ENCODE measurements at places on chromosomes 2 and 18.
A peak's percentile ranks its signal among the peaks of the same experiment; 100 is the strongest.

- DNase-seq, result peak; percentile 26
Observed at GRCh38 chr2:54767921-54768320, 44.5 kb downstream of the EML6 start.

GRCh38 chr2:230326453-230327417, at the start of gene SP140L:
TSS of gene SP140L (plus strand) at chr2:230327193. CDS start at chr2:230327270, 77 bp downstream.
- DNase-seq, result peak; percentile 83

GRCh38 chr2:24050041-24050979, 769 bp downstream of the FKBP1B start:
- DNase-seq, result peak; percentile 3

GRCh38 chr2:23900541-23901322, 26.2 kb downstream of the ATAD2B start:
- DNase-seq, result peak; percentile 92

DNA sequence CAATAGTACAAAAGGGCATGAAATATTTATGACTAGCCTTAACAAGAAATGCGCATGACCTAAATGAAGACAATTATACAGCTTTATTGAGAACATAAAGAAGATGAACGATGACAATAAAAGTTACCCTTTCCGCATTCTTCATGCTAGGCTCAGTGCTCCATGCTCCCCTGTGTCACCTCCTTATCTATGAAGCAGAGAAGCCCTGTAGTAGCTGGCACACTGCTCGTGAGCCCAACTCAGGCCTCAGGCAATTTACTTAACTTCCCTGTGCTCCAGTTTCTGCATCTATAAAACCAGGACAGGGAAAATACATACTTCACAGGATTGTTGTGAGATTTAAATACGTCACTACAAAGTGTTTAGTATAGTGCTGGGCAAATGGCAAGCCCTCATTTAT, 34.5 kb upstream of the NABP1 start:
- DNase-seq, result no peak

DNA sequence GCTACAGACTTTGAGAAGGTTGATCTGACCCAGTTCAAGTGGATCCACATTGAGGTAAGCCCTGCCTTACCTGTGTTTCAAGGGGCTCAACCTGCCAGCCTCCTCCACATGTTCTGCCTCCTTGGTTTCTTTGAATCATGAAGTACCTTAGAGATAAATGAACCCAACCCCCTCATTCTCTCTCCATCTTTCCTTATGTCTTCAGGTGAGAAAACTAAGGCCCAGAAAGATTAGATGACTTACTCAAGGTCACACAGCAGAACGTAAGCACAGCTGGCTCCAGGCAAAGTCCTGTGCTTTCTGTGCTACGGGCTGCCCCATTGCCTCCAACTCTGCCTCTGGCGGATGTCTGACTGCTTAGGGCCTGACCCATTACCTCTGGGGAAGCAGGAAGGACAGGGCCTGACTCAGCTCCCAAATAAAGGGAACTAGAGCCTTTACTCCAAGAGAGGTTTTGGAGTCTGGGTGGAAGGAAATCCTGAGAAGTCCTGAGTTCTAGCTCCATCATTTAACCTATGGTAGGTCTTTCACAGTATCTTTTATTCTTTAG, 10.3 kb downstream of the KHK start:
- no peak for DNase-seq

GRCh38 chr2:224325941-224326340, 76.0 kb downstream of the FAM124B start:
- DNase-seq, result no peak

DNA sequence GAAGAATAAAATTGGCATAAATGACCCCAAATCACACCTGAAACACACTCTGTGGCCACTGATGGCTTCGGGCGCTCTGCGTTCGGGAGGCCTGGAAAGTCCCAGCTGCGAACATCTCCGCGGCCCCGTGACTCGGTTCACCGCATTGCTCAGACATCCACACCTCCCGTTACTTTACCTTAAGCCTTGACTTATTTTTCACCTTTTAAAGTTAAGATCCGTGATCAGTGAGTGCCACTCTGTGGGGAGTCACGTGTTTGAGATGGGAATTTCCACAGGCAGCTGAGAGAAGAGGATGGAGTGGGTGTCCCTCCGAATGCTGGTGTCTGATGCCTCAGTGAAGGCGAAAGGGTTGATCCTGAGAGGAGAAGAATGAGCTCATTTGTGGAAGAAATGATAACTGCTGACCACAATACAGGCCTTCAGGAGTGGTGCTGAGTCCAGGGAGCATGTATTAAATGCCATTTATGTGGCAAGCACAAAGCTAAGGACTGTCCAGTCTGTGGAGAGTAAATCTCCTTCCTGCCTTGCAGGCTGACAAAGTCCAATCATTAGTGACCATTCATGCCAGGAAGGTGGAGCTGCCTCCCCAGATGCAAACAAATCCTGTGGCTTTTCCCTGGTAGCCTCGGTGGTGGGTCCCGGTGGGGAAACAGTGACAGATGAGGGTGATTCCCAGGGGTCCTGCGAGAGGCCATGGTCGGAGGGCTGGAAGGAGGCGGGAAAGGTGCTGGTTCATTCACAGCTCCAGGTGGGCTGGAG, 168.8 kb downstream of the RTP5 start:
- no peak for DNase-seq

DNA sequence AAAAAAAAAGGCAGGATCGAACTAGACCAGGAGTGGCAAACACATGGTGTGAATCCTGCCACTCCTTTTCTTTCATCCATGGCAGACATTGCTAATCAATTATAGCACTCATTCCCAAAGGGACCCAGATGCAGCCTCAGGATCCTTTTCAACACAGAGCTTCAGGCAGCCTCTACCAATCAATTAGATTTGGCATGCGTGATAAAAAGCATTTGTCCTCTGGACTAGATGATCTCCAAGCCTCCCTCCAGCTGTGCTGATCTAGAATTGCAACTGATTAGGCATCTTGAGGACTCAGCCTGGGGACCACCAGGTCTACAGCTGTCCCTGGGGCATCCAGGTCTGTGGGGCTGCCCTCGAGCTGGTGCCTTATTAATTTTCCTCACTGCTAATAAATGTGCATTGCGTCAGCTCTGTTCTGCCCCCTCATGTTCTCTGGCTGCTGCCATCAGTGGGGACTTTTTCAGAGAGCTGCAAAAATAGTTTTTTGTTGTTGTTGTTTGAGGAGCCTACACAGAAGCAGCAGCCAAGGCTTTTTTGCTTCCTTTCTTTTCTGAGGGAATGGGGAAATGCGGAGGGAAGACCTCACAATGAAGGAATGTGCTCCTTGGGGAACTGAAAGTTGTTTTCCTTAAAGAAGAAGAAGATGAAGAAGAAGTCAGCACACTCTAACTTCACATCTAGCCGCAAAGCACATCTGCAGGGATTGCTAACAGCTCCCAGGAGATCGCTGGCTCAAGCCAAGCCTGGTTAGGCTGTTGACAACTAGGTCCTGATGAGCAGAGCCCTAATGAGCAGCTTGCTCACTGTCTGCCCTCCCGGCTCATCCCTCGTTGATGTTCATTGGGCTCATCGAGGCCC, 8.8 kb upstream of the ATOH8 start:
- DNase-seq, result peak; percentile 99

DNA sequence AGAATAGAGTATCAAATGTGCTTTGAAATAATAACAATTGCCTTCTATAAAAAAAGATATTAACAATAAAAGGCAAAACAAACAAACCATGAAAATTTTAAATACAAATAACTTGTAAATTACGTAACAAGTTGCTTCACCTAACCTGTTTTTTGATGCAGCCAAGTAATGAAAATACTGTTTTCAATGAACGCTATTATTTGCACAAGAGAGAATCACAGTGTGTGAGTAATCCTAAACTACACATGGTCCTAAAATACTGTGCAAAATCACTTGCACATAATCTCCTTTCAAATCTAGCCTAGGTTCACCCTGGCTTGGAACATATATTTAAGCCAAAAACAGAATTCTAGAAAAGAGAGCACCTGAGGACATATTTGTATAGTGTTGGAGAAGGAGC, 98.9 kb downstream of the CCDC148 start:
- DNase-seq, result no peak

DNA sequence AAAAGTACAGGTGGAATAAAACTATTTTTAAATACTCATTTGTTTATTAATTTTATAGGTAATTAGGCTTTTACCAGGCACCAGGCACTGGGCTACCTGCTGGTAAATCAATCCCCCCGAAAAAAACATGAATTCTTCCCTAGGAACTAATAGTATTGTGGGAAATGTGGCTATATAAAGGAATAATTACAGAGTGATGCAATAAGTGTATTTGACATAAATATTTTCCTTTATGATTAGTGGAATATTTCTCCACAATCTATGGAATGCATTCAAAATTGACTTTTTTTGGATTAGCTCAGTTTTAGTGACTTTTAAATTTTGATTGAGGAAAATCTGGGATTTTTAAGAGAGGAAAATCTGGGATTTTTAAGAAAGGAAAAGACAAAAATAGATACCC, 109.7 kb upstream of the BZW1 start:
- no peak for DNase-seq

DNA sequence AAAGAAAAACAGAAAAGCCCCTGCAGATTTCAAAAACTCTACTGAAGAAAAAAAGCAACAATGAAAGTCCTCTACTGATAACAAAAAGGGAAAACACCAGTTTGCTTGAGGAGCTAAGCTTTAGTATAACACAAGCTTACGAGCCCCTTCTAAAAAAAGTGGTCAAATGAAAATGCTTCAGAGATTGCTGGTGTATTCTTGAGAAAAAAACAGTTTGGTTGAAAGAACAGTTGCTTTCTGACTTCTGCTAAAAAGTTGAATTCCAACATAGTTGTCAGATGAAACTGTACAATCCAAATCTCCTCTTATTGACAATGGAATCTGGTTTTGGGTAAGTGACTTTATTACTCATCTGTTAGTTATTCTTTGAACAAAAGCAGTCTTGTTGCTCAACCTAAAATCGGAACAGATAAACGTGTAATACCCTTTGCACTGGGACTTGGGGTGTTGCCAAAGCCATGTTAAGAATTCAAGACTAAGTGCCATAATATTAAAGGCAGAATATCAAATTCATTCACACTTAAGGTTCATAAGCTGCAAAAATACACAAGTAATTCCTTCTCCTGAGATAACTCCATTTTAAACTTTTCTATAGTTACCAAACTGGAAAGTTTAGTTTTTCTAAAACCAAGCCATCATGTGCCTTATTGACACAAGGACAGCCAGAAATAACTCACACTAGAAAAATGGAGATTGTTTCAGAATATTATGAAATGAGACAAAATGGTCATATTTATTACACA, 45.3 kb upstream of the SPAG16 start:
- DNase-seq, result peak; percentile 95

DNA sequence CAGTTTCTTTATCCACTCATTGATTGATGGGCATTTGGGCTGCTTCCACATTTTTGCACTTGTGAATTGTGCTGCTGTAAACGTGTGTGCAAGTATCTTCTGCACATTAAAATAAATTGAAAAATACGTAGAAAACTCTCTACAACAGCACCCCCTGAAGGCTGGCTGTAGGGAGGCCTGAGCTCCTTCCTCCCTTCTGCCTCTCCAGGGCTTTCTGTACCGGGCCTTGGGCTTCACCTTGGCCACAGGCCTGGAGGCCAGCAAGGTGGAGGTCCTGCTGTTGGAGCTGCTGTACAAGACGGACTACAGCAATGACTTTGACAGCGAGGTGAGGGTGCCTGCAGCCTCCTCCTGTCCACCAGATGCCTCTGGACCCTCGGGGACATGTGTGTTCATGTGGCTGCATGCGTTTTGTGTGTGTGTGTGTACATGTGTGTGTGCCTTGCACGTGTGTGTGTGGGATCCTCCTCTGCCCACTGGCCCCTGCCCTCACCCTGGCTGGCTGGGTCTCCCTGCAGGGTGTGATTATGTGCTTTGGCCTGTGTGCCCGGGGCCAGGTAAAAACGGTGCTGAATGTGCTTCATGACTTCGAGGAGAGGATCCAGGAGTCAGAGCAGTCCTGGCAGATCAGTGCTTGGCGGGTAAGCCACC, 29.2 kb downstream of the MROH2A start:
- no peak for DNase-seq

DNA sequence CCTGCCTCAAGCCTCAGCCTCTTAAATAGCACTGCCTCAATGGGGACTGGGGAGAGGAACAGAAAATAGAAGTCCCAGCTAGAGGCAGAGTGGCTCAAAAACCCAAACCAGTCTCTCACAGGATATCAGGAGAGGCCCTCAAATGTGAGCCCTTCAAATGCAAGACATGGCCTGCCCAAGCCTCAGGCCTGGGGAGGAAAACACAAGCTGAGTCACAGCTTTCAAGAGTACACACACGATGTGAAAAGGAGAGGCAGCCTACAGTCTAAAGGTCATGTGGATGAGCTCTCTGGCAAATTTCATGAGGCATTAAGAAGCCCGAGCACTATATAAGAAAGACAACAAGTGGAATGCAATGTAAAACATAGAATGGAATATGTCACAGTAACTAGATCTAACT, 316.6 kb upstream of the MEX3C start:
- DNase-seq, result no peak

GRCh38 chr2:165114346-165114939, 89.4 kb downstream of the SCN3A start:
- no peak for DNase-seq

GRCh38 chr18:3604498-3605408, 154.8 kb downstream of the TGIF1 start:
- DNase-seq, result peak; percentile 99

DNA sequence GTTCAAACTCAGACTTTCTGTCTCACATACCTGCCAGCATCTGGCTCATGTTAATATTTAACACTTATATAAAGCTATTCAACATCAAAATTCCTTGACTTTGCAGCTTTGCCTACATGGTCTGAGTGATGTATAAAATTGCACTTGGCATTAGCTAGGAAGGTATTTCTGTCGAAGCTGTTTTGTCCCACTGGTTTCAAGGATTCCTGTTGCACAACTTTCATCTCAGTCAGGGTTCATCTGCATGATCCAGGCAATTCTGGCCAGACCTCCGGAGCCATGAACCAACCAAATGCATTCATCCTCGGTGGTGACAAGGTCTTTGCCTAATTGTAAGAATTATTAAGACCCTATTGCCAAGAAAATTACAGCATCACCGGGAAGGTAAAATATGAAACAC, 185.4 kb downstream of the ZEB2 start:
- no peak for DNase-seq

GRCh38 chr2:197280015-197280702, 30.4 kb downstream of the ANKRD44 start:
- peak; percentile 72 for DNase-seq

GRCh38 chr2:12737738-12738485, 21.2 kb downstream of the TRIB2 start:
- DNase-seq, result no peak

GRCh38 chr2:54864727-54865126, 141.3 kb downstream of the EML6 start:
- DNase-seq, result no peak

GRCh38 chr18:5237083-5237722, 40.1 kb upstream of the AKAIN1 start:
- peak; percentile 13 for DNase-seq

DNA sequence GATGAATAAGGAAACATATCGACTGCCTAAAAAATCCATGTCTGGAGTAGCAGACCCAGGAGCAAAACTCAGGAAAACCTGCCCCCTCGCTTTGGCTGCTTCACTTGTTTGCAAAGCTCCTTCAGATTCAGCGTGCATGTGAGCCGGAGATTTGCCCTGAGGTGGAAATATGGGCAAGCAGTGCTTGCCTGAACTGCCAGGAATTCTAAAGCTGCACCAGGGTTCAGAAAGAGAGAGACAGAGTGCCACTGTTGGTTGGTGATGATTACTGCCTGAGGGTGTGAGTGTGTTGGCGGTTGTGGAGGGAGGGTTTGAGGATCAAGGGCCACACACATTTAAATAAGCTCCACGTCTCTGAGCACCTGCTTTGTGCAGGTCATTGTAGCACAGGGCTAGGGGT, 139.6 kb upstream of the RGPD4 start:
- no peak for DNase-seq
